ENCODE measurements at places on chromosomes 13 and 19.

GRCh38 chr19:52211926-52212571, 22.2 kb downstream of the PPP2R1A start:
- no peak for DNase-seq

- DNase-seq: no peak
These were observed 125.5 kb upstream of the UQCRFS1 start for GRCh38 chr19:29338480-29338879.

DNA sequence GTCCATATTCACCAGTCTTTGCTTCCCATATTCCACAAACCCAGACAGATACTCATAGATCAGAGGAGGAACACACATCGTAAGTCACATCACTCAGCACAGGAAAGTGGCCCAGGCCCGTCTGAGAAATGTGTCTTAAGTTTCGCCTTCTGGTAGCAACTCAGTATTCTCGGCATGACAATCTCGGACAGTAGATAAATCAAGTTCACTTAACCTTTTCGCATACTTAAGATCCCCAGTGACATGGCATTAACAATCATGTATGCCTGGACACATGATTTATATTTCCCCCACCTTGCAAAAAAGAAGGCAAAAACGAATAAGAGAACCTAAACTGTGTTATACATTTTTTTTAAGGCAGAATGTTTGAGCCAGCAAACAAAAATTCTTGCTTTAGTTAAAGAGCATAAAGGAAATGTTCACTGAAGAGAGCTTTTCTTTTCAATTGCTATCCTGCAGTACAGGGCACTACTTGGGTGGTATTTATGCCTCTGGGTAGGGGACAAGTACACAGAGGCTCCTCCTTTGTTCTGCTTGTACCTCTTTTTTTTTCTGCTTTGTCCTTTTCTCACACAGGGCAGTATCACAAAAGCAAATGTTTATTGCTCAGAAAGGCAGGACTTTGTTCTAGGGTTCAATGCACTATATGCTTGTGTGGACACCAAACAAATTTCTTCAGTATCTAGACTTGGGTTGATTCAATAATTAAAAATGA, 360.6 kb downstream of the TDRD3 start:
- DNase-seq: no peak

DNA sequence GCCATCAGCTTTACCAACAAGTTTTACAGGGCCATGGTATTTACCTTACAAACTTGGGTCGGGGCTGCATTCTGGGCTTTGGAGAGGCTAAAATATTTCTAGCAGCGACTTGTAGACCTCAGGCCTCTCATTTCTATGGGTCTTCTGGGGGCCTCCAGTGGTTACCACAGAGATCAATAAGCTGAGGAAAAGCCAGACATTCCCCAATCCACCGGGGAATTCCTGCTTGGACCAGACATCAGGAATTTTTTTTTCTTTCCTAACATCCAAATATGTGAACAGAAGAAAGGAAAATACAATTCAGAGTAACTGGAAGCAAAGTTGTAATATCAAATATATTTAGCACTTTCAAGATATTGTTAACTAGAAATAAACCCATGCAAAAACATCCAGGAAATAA, 1.5 kb downstream of the DZIP1 start:
- DNase-seq: no peak

GRCh38 chr13:50712881-50713280, 130.6 kb downstream of the DLEU7 start:
- no peak for DNase-seq

DNA sequence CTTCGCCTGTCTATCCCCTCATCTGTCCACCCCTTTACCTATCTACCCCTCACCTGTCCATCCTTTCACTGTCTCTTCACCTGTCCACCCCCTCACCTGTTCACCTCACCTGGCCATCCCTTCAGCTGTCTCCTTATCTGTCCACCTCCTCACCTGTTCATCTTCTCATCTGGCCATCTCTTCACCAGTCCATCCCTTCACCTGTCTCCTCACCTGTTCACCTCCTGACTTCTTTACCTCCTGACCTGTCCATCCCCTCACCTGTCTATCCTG, 13.2 kb upstream of the KANK2 start:
- no peak for DNase-seq

DNA sequence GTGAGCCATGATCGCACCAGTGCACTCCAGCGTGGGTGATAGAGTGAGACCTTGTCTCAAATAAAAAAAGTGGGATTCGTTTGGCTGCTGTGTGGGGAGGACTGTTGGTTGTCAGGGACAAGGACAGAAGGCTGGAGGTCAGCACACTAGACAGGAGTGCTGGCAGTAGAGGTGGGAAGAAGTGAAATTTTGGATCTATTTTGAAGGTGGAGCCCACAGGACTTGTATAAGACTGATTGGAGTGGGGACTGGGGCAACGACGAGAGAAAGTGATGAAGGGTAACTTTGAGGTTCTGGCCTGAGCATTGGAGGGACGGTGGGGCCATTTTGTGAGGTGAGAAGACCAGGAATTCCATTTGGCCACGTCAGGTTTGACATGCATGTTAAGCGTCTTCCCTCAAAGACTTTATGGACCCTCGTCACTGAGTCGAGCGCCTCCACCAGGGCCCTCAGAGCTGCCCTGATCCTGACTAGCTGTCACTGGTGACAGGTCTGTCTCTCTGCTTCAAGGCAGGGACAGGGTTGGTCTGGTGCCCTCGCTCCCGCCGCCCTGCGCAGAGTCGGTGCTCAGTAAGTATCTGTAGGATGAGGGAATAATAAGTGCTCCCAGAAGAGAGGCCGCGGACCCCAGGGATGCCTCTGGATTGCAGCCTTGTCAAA, 673 bp downstream of the CTU1 start:
- DNase-seq: no peak

- DNase-seq: no peak
These were observed 2.2 kb downstream of the GNA11 start for GRCh38 chr19:3096267-3096901.

- DNase-seq: no peak
These were observed 8.8 kb downstream of the ADAT3 start for GRCh38 chr19:1913781-1914577.

GRCh38 chr13:50025436-50025835, 10.2 kb downstream of the KCNRG start:
- DNase-seq: no peak

DNA sequence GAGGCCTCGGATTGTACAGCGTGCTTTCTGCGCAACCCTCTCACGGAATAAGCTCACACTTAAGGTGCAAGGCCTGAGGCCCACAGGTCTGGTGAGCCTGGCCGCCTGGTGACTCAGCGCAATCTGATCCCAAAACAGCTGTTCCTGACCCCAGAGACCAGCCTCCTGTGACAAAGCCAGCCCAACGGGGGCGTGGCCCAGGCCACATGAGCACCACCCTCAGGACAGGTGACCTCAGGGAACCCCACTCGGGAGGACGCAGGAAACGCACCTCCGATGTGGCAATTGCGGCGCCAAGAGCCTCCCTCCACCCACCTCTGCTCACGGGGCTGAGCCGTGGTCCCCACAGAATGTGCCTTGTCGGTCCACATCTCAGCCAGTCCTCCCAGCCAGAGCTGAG, 26.4 kb downstream of the GRTP1 start:
- DNase-seq: no peak

GRCh38 chr19:47257411-47258169, 1.3 kb downstream of the CCDC9 start:
- DNase-seq: no peak

DNA sequence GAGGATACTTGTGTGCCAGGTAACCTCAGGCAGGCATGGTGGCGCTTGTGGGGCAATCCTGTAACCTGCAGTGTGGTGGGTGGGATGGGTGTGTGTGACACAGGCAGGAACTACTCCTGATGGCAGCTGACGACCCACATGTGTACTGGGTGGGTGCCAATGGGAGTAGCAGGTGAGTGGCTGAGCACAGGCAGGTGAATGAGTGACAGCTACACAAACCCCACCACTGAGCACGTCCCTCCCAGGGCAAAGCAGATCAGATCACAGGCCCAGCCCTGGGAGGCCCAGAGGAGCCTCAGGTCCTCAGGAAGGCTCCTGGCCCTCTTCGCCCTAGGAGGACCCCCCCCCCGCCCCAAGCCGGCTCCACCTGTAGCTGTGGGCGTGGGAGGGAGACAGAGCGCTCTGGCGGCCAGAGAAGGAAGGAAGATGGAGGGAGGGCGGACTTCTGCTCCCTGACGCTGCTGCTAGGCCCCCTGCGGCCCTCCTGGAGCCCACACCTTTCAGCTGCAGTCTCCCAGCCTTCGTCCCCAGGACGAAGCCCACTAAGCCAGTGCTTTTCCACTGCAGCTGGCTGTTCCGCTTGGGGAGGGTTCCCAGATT, 1.3 kb upstream of the ZNF181 start:
- no peak for DNase-seq
